ENCODE measurements at places on chromosomes 16 and 17.

DNA sequence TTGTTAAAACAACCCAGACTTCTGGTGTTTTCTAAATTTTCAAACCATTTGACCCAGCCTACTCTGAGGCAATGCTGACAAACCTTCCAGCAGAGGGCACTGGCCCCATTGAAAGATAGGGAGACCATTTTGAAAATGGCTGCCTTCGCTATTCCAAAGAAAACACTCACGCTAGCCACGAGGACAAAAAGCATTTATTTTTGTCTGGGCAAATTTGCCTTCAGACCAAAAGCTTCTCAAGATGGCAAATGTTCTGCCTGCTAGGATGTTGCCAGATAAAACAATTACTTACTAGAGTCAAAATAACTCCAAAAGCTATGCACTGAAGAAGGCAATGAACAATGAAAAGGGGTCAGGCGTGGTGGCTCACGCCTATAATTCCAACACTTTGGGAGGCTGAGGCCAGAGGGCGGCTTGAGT lies 296.7 kb upstream of the IRX5 start:
- DNase-seq, result no peak

DNA sequence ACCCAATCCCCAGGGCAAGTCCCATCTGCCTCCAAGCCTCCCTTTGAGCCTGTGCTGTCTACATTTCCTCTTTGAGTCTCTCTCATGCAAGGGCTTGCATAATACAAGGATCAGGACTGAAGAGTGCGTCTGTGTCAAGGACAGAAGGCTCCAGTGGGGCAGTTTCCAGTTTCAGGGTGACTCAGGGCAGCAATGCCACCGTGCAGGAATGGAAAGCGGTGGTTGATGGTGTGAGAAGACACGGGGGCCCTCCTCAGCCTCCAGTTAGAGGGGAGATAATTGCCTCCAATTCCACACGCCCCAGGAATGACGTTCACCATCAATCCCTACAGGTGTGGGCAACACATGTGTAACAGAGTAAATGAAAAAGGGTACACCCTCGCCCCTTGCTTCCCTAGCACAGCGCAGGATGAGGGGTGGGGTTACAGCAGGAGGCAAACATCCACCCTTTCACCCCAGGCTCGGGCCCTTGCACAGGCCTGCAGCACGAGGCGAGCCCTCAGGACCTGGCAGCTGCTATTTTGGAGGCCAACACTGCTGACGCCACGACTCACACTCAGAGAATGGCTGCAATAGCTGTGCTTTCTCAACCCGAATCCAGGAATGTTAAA lies 24.8 kb upstream of the SLC25A19 start:
- DNase-seq, result no peak

GRCh38 chr17:32815460-32815859 lies 61.5 kb downstream of the MYO1D start:
- no peak for DNase-seq

DNA sequence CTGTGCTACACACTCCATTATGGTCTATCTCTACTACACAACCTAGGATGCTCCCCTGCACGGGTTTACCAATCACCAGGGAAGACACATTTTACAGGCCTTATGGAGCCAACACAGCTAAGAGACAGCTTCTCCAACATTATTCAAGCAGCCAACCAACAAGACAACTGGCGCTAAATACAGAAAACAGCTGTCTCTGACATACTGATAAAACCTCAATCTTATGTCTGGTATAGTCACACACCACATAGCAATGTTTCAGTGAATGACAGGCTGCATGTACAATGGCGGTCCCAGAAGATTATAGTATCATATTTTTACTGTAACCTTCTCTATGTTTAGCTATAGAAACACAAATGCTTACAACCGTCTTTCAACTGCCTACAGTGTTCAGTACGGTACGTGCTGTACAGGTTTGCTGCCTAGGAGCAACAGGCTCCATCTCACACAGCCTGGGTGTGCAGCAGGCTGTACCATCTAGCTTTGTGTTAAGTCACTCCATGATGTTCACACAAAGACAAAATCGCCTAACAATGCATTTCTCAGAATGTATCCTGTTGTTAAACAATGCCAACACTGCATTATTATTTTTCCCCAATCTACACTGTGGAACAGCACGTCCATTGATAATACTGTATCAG lies 10.9 kb downstream of the USP22 start:
- DNase-seq, result no peak

DNA sequence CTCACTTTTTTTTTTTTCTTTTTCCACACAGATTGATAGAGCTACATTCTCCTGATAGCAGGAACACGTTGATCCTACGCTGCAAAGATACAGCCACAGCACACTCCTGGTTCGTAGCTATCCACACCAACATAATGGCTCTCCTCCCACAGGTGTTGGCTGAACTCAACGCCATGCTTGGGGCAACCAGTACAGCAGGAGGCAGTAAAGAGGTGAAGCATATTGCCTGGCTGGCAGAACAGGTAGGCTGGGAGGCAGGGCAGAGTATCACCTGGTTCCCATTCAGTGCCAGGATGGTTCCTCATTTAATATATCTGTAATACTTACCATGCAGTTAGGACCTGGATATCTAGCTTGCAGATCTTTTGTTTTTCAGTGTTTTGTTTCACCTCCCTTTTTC lies 51.1 kb upstream of the VPS4A start:
- no peak for DNase-seq

GRCh38 chr17:80762076-80762475 lies 217.4 kb downstream of the RPTOR start:
- DNase-seq, result no peak

DNA sequence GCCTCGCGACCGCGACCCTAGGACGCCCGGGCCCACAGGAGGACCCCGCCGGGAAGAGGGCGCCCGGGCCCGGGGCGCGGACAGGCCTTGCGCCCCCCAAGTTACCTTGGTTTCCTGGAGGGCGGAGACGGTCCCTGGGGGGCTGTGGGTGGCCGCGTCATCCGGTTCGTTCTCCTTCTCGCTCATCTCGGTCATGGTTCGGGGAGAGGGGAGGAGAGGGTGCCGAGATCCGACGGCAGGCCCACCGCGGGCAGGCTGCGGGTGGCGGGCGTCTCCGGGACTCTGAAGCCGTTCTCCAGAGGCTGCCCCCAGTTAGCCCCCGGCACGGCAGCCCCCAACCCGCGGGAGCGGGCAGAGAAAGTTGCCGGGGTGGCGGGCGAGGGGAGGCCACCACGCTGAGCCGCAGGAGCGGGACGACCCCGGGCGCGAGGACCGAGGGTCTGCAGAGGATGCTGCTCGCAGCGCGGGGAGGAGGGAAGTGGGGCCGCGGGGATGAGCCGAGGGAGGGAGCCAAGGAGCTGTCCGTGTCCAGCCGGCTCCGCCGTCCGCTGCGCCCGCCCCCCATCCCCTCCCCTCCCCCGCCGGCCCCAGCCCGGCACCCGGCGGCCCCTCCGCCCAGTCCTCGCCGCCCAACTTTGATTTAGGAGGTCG lies at the start of gene STAC2:
STAC2 (minus strand) TSS at position 638 of the 651 bp plus-strand sequence; CDS start at position 195, 443 bp downstream.
- no peak for DNase-seq
